ENCODE measurements at places on chromosomes 1 and 21. TPM values are rescaled to one million over a fixed set of nuclear protein-coding genes. Genes with fewer than 3 reads are reported as not detected.

The PRAMEF1 gene
- not detected for total RNA-seq

The BLZF1 gene
- total RNA-seq = 12.6 TPM

The DYNLT4 gene
- 0.32 TPM for total RNA-seq

The CLCN6 gene
- total RNA-seq = 6.0 TPM

The ALPL gene
- total RNA-seq = 0.32 TPM

The DMRTA2 gene
- not detected for total RNA-seq

The PHLDA3 gene
- 56.5 TPM for total RNA-seq

The TDRD10 gene
- 5.2 TPM for total RNA-seq

The FCRL2 gene
- total RNA-seq = not detected

The BMP8B gene
- total RNA-seq = under 0.01 TPM
